ENCODE measurements at places on chromosomes 2 and 18.

DNA sequence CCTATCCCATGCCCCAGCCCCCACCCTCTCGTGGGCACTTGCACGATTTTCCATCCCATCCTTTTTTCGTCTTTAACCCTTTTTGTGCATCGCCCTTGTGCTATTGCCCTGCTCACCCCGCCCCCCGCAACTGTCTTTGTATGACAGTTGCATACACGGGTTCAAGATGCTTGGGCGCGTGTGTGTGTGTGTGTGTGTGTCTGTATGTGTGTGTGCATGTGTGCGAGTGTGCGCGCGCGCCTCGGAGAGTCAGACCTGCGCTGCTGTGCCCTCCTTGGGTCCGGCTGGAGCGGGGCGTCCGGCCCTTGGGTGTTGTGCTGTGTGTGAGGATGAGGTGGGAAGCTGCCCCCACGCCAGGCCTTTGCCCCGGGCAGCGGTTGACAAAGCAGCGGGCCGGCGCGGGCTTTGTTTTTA, 230.7 kb downstream of the HAUS1 start:
- no peak for DNase-seq

- no peak for DNase-seq
These were observed 211.4 kb downstream of the KLHL29 start for GRCh38 chr2:23596316-23596885.

DNA sequence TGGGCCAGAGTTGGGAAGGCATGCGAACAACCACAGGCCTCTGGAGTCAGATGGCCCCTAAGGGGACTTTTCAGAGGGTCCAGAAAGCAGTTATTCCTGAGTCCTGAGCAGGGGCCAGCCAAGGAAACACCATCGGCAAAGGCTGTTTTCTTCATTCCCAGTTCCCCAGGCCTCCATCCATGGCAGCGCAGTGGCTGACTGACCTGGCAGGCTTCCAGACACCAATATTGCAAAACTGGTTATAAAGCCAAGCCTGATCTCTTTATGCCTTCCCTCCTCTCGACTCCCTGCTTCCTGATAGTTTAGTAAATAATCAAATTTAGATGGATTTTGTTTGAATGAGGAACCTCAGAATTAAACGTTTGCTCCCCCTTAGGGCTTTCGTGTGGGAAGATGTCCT, 133.4 kb upstream of the ITGA6 start:
- peak; percentile 64 for DNase-seq

DNA sequence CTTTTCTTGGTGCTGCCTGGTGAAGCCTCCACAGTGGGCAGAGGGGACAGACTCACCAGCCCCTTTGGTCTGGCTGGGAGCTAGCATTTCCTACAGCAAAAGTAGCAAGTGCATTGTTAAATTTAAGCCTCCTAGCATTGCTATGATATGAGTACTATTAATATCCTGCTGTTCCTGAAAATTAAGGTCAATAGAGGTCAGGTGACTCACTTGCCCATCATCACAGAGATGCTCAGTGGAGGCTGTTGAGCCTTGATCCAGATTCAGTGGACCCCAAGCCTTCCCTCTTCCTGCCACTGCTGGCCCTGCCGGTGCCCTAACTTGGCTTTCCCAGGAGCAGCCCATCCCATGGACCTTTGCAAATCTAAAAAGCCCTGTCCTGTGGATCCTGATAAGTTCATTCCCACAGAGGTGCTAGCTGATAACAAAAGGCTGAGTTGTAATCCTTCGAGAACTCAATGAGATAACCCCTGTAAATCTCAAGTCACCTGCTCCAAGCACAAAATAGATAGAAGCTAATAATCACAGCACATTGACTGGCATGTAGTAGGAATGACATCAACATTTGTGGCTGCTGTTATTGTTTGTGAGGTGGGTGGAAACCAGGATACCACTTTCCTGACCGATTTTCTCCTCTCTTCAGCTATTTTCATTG, 84.4 kb downstream of the THNSL2 start:
- no peak for DNase-seq

GRCh38 chr2:126888046-126888445, 10.6 kb upstream of the TEX51 start:
- no peak for DNase-seq

- DNase-seq, result no peak
These were observed 56.1 kb downstream of the CCDC141 start for GRCh38 chr2:178993788-178994187.

All from suppressor macrophage treated with lipopolysaccharide for 1 hour (primary cell).